ENCODE measurements at places on chromosomes 1 and 21.

DNA sequence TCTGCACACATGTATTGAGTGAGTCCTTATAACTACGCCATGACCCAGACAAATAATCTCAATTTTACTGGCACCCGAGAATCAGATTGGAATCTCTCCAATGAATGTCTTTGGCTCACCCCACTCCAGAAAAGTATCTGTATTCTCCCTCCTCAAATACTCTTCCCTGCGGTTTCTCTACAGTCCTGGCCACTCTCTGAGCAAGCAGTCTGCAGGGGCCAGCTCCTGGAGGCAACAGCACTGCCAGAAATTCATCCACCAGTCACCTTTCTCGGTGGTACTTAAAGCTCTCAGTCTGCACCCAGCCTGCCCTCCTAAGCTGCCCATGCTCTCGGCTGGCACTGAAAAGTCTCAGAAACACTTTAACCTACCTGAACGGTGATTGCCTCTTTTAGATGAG lies 16.1 kb upstream of the LYST start:
- no peak for DNase-seq

- no peak for DNase-seq
Observed at GRCh38 chr21:42616941-42617340, 36.5 kb upstream of the PDE9A start.

GRCh38 chr1:78790174-78790573 lies 140.5 kb downstream of the IFI44 start:
- DNase-seq, result no peak

- DNase-seq, result no peak
Observed at GRCh38 chr1:71294178-71294577, 213.3 kb upstream of the ZRANB2 start.

DNA sequence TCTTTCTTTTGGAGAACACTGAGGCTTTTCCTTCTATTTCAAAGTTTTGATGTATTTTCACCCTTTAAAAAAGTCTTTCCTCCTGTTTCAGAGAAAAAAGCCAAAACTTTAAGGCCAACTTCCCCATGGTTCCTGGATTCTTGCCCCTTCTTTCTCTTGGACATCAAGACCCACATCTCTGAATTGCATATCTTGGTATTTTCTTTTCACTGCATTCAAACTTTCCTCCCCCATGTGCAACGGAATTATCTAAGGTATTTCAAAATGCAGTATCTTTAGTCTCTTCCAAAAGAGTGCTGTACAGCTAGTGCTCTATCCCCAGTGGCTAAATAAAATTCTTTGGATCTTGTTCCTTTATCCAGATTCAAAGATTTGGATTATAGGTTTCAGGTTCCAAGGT lies 81.1 kb upstream of the TSPAN2 start:
- DNase-seq, result no peak

DNA sequence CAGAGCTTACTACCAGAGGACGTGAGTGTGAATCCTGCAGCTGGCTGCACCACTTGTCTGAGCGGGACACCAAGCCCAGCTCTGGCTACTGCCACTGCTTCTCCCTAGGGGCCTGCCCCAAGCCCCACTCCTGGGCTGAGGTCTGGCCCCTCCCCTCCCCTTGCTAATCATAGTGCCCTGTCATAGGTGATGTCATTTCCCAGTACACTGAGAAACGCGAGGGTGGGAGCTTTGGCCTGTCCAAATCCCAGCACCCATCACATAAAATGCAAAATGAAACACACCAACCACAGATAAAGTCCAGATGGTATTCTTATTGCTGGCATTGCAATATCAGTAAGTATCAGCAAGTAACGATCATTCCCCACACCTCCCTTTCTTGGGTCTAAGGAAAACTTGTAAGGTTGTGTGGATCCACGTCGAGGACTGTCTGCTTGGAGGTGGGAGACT lies 77.7 kb downstream of the TOMM20 start:
- no peak for DNase-seq

- DNase-seq, result no peak
Observed at GRCh38 chr1:63101336-63101735, 221.0 kb upstream of the FOXD3 start.

All from stimulated activated CD4-positive, alpha-beta T cell treated with anti-CD3 and anti-CD28 coated beads, Interleukin-1b, Interleukin-23, amount 100 ng/mL, for 1 hour (primary cell).